Breast epithelium (tissue), 4 donors: ENCODE measurements at places on chromosomes 3 and 15. TPM values are rescaled to one million over a fixed set of nuclear protein-coding genes. Genes with fewer than 3 reads are reported as not detected.

DNA sequence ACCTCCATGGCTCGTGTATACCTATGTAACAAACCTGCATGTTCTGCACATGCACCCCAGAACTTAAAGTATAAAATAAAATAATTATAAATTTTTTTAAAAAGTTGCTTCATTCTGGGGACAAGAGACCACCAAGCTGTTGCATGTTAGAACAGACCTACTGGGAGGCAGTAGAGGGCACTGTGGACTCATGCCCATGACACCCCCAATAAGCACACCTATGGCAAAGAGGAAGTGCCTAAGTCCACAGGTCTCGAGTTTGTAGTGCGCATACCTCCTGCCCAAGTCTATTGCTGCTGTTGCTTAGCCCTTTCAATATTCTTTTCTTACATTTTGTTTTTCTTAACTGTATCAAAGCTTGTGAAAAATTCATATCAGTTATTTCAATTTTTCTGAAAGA, 267.9 kb upstream of the THBS1 start:
- H3K4me1 ChIP-seq = no peaks in the 10 kb centered on the region
- DNase-seq = no peak
- no peaks in the 10 kb centered on the region for H3K27me3 ChIP-seq
- H3K27ac ChIP-seq = no peak overlapping the region
- no peak overlapping the region for H3K4me3 ChIP-seq

GRCh38 chr3:120650311-120650710, 31.7 kb downstream of the HGD start:
- H3K36me3 ChIP-seq = no peaks in the 10 kb centered on the region
- no peak for DNase-seq
- H3K27me3 ChIP-seq = no peaks in the 10 kb centered on the region
- H3K4me3 ChIP-seq = no peak overlapping the region
- no peaks in the 10 kb centered on the region for H3K4me1 ChIP-seq

- no peak overlapping the region for H3K27ac ChIP-seq
- H3K36me3 ChIP-seq = no peaks in the 10 kb centered on the region
- no peaks in the 10 kb centered on the region for H3K27me3 ChIP-seq
These were observed 1.2 kb downstream of the CPA3 start for GRCh38 chr3:148866261-148866660.

GRCh38 chr3:59531994-59532393, 482.2 kb upstream of the CFAP20DC start:
- no peaks in the 10 kb centered on the region for H3K4me1 ChIP-seq
- no peak overlapping the region for H3K4me3 ChIP-seq
- no peaks in the 10 kb centered on the region for H3K27me3 ChIP-seq
- H3K27ac ChIP-seq = no peak overlapping the region

Gene IGSF10
- total RNA-seq = 7.9 TPM

Gene GOLGA8M
- total RNA-seq = 2.9 TPM

GRCh38 chr3:37400355-37400754, 226.0 kb upstream of the LRRFIP2 start:
- H3K4me3 ChIP-seq = no peak overlapping the region
- no peaks in the 10 kb centered on the region for H3K4me1 ChIP-seq
- no peaks in the 10 kb centered on the region for H3K27me3 ChIP-seq
- H3K27ac ChIP-seq = no peak overlapping the region
- DNase-seq = no peak
- H3K36me3 ChIP-seq = no peaks in the 10 kb centered on the region

DNA sequence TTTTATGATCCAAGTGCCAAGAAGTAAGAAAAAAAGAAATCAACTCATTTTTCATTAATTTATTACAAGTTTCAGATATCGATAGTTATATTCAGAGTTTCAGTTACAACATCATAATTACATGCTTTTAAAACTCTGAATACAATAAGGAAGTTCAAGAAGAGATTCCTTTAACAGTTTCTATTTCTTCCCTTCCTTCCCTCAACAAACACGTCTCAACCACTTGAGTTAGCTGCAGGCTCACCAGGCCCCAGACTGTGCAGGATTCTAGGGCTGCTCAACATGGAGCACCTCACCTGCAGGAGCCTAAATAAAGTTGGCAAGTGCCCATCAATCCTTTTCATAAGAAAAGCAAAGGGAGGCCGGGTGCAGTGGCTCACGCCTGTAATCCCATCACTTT, 79.2 kb upstream of the FNDC3B start:
- DNase-seq = no peak
- no peaks in the 10 kb centered on the region for H3K36me3 ChIP-seq
- H3K27ac ChIP-seq = no peak overlapping the region
- H3K4me3 ChIP-seq = no peak overlapping the region
- H3K4me1 ChIP-seq = no peaks in the 10 kb centered on the region

Gene DBR1
- 13.1 TPM for total RNA-seq

- no peaks in the 10 kb centered on the region for H3K4me1 ChIP-seq
- no peak overlapping the region for H3K27ac ChIP-seq
- H3K36me3 ChIP-seq = no peaks in the 10 kb centered on the region
- no peak for DNase-seq
These were observed 132.6 kb downstream of the PDZRN3 start for GRCh38 chr3:73492186-73492585.

Gene GOLGA6L10
- total RNA-seq = 0.48 TPM

DNA sequence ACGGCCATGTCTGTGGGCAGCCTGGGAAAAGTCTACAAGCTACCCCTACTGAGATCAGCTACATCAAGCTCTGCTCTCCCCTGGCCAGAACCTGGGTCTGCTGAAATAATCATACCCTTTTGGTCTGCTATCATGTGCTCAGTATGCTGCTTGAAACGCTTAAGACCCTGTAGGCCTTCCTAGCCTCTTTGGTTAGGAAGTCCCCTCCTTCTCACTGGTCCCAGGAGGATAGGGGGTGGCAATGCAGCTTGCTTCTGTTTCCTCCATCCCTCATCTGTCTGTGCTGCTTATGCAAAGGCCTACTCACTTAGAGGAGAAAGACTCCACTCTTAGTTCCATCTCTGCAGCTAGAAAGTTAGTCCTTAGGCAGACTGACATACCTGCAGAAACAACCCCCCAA, 118.2 kb upstream of the RASGRP1 start:
- H3K4me3 ChIP-seq = no peak overlapping the region
- no peaks in the 10 kb centered on the region for H3K4me1 ChIP-seq
- H3K36me3 ChIP-seq = no peaks in the 10 kb centered on the region
- H3K27ac ChIP-seq = no peak overlapping the region
- no peaks in the 10 kb centered on the region for H3K27me3 ChIP-seq

DNA sequence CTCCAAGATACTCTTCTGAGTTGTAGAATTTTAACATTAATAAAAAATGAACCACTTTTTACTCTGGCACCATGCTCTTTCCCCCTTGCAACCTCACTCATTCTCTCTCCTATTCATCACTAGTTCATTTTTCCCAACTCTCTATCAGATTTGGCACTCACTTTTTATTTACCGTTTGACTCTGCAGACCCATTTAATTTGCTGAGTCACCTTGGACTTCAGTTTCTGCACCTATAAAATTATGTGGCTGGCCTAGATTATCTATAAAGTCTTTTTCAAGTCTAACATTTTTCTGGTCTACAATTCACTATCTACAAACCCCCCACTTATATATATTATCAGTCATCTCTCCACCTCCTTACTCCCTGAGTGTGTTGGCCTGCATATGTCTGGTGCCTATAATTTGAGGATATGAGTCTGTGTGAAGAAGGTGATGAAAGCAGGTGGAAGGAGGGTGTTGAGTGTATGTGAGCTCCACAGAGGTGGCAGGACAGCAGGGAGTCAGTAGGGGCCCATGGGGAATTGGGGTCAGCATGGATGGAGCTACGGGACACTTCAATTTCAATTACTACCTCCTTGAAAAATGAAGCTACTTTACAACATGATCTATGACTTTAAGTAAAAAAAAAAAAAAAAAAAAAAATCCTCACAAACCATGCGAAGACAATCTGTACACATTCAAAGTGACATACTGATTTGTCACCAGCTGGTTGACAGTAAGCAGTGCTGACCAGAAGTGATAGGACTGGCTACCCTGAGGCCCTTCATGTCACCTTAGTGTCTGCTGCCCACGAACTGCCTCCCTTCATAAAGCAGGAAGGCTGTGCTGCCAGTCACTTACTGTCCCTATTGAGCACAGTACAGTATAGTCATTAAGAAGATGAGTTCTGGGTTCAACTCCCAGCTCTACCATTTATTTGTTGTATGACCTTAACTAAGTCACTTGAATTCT, 334.2 kb upstream of the IL12A start:
- no peaks in the 10 kb centered on the region for H3K27me3 ChIP-seq
- DNase-seq = no peak
- no peaks in the 10 kb centered on the region for H3K4me1 ChIP-seq
- H3K36me3 ChIP-seq = no peaks in the 10 kb centered on the region
- H3K27ac ChIP-seq = no peak overlapping the region

Gene C3orf38
- total RNA-seq = 32.1 TPM

Gene PIERCE2
- 4.3 TPM for total RNA-seq

Gene GRK7
- total RNA-seq = 0.15 TPM

Gene MYRIP
- total RNA-seq = 2.3 TPM

- H3K36me3 ChIP-seq = no peaks in the 10 kb centered on the region
- no peaks in the 10 kb centered on the region for H3K27me3 ChIP-seq
- no peak for DNase-seq
These were observed 33.0 kb downstream of the KPNA4 start for GRCh38 chr3:160532371-160532770.

- H3K27ac ChIP-seq = no peak overlapping the region
- H3K27me3 ChIP-seq = no peaks in the 10 kb centered on the region
- DNase-seq = no peak
- no peaks in the 10 kb centered on the region for H3K4me1 ChIP-seq
These were observed 14.2 kb downstream of the FBN1 start for GRCh38 chr15:48631176-48631770.

DNA sequence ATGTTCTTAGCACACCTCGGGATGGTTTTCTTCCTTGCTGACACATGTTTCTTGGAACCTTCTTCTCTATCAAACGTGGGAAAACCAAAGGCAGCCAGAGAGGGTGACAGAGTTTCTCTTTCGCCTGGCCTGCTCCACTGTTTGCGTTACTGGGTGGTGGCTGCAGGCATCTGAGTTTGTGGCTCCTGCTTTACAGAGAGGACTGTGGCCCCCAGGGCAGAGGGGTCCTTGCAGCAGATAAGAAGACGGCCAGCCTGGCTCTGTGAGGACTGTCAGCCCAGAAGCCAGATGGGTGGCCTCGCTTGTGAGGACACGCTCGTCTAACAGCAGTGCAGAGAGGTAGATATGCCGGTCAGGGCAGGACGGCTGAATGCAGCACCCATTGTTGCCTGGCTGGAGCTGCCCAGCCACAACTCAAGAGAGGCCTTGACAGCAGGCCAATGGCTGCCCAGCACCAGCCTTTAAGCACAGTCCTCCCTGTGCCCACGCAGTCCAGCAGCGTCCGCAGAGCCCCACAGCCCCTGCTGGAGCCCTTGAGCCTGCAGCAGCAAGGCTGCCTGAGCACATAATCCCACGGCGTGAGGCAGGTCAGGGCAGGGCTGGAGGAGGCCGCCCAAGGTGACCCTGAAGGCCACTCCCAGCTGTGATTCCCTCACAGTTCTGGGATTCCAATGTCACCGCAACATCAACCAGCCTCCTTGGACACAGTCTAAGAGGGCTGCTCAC, 15.0 kb upstream of the SPTBN5 start:
- no peak for DNase-seq
- no peaks in the 10 kb centered on the region for H3K36me3 ChIP-seq
- no peak overlapping the region for H3K27ac ChIP-seq
- H3K4me1 ChIP-seq = no peaks in the 10 kb centered on the region
- H3K4me3 ChIP-seq = no peak overlapping the region

DNA sequence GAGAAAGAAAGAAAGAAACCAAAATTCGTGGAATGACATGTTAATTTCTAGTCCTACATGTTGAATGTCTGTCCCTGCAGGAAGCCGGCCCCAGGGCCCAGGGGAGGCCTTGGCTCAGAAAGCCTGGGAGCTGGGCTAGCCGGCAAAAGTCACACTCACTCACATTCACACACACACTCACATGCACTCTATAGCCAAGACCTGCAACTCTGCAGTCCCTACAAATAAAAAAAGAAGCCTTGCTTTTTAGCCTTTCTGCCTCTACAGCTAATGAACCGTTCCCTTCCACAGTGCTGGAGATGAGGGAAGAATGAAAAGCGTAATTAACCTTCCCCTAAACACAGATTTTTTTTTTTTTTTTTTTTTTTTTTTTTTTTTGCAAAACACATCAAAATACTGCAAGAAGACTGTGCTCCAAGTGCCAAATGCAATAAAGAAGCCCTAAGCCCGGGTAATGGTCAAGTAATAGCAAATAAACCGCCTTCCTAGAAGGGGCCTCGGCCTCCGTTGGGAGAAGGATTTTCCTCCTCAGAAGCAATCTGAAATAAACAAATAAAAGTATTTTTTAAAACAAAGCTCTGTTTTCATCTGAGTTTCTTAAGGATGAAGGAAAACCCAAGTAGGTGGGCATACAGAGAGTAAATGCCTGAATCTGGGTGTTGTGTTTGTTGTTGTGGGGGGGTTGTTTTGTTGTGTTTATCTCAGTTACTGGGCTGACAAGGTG, 4.3 kb downstream of the MECOM start:
- H3K4me1 ChIP-seq = no peaks in the 10 kb centered on the region
- H3K27me3 ChIP-seq = no peaks in the 10 kb centered on the region
- no peak overlapping the region for H3K4me3 ChIP-seq
- no peaks in the 10 kb centered on the region for H3K36me3 ChIP-seq
- no peak overlapping the region for H3K27ac ChIP-seq
- DNase-seq = no peak

- H3K27ac ChIP-seq = no peak overlapping the region
- H3K4me1 ChIP-seq = no peaks in the 10 kb centered on the region
- no peak overlapping the region for H3K4me3 ChIP-seq
- H3K27me3 ChIP-seq = no peaks in the 10 kb centered on the region
These were observed 78.4 kb downstream of the FBXL2 start for GRCh38 chr3:33355611-33356010.

Gene EBLN2
- total RNA-seq = 10.8 TPM

DNA sequence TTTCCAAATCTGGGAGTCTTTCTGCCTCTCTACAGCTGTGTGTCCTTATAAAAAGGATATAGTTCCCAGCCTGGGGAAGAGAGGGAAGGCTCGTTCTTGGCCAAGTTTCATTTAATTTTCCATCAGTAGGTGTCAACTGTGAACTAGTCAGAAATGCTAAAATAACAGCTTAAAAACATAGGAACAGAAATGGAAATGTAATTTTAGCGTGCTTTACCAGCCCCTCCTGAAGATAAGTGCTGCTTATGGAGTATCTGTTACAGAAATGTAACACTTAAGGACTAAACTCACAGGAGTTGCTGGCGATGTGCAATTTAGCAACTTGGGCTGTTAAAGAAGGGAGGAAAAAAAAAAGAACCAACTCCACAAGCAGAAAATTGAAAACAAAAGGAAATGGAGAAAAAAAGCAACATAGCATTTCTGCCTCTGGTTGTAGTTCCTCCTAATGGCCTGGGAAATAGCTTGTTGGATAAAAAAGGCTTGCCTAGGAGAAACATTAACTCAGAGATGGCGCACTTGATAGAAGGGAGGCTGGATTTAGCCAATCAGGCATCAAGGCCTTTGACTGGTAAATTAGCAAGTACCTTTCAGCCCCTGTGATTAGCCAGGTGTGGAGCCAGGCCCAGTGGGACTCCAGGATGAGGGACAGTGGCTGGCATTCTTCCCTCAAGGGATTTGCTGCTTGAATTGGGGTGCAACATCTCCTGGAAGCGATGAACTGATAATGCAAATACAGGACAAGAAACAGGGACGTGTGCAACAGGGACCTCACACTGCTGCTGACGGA, 84.3 kb downstream of the RPLP1 start:
- no peak overlapping the region for H3K4me3 ChIP-seq
- no peaks in the 10 kb centered on the region for H3K4me1 ChIP-seq
- H3K27ac ChIP-seq = no peak overlapping the region

- no peaks in the 10 kb centered on the region for H3K36me3 ChIP-seq
- DNase-seq = no peak
- no peak overlapping the region for H3K27ac ChIP-seq
These were observed 521.1 kb downstream of the NR2F2 start for GRCh38 chr15:96851613-96852012.

- H3K4me1 ChIP-seq = peaks cover 11% of the 10 kb centered on the region
- no peak overlapping the region for H3K27ac ChIP-seq
- no peak for DNase-seq
- H3K36me3 ChIP-seq = no peaks in the 10 kb centered on the region
- H3K27me3 ChIP-seq = no peaks in the 10 kb centered on the region
- no peak overlapping the region for H3K4me3 ChIP-seq
These were observed 447.8 kb upstream of the PROK2 start for GRCh38 chr3:72232777-72233176.
